ENCODE measurements at places on chromosomes 13 and 19. TPM values are rescaled to one million over a fixed set of nuclear protein-coding genes. Genes with fewer than 3 reads are reported as not detected.

Gene HAUS5
- 32.9 TPM for total RNA-seq

GRCh38 chr13:97327506-97328221 lies 105.5 kb downstream of the MBNL2 start:
- no peak for DNase-seq

GRCh38 chr19:16571822-16572331 lies 338 bp downstream of the SLC35E1 start:
- DNase-seq: no peak

Gene KANK3
- total RNA-seq: 5.3 TPM

DNA sequence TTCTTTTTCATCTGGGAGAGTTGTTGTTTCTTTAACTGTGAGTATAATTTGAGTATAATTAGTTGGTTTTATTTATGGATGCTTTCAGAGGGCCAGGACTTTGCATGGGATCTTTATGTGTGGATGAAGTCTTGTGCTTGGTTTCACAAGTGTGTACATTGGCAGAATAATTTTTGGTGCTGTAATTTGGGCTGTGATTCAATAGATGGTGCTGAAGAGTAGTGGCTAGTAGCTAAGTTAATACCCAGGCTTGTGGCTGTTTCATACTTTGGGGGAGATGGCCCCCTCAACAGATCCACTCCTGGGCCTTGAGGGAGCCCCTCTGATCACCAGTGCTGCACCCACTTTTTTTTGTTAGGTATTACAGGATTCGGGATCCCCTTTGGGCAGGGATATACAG lies 1142.4 kb downstream of the SLITRK1 start:
- no peak for DNase-seq

DNA sequence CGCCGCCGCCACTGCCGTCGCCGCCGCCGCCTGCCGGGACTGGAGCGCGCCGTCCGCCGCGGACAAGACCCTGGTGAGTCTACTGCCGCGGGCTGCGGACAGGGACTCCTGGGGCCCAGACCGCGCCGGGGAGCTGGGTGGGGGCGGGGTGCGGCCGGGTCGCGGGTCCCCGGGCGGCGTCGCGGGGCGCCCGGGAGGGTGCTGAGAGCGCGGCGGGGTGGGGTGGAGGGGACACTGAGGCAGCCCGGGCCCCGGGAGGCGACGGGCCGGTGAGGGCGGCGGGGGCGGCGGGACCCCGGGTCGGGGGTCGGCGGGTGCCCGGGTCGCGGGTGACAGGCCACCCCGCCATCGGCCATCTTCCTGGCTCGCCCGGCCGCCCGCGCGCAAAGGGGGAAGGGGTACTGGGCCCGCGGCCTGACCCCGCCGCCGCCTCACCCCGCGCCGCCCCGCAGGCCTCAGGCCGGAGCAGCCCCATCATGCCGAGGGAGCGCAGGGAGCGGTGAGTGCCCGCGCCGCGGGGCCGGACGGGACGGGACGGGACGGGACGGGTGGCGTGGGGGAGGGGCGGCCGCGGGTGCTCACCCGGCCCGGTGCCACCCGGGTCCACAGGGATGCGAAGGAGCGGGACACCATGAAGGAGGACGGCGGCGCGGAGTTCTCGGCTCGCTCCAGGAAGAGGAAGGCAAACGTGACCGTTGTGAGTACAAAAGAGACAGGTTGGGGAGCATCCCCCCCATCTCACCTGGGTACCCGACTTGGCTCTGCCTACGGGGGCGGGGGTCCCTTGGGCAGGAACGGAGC lies 489 bp downstream of the CCNE1 start:
- DNase-seq: no peak

Data from H9 (cell line).